ENCODE measurements at places on chromosomes 7 and 10.

- DNase-seq = no peak
Observed at GRCh38 chr7:95899919-95900513, 127.7 kb downstream of the DYNC1I1 start.

DNA sequence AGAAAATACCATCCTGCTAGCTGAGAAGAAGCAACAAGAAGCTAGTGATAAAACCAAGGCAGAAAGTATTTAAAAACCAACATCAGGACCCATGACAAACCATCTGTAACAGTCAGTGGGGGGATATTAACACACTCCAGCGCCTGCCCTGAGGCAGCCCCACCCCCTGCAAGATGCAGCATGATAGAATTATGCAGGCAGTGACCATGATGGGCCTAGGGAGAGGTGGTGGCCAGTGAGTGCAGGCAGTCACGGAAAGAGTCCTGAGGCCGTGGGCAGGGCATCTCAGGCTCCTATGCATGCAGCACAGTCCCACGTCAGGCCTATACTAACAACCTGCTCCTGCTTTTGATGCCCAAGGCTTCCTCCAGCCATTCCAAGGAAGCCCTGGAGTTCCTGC, 686.9 kb downstream of the GRID1 start:
- DNase-seq = no peak

GRCh38 chr10:74947781-74948401, 121.5 kb downstream of the KAT6B start:
- DNase-seq = no peak

- DNase-seq = no peak
Observed at GRCh38 chr10:69344591-69345252, 66.4 kb downstream of the HK1 start.

- DNase-seq = no peak
Observed at GRCh38 chr10:24310104-24310503, 101.2 kb downstream of the KIAA1217 start.

- no peak for DNase-seq
Observed at GRCh38 chr7:155371884-155372781, 74.5 kb downstream of the INSIG1 start.

DNA sequence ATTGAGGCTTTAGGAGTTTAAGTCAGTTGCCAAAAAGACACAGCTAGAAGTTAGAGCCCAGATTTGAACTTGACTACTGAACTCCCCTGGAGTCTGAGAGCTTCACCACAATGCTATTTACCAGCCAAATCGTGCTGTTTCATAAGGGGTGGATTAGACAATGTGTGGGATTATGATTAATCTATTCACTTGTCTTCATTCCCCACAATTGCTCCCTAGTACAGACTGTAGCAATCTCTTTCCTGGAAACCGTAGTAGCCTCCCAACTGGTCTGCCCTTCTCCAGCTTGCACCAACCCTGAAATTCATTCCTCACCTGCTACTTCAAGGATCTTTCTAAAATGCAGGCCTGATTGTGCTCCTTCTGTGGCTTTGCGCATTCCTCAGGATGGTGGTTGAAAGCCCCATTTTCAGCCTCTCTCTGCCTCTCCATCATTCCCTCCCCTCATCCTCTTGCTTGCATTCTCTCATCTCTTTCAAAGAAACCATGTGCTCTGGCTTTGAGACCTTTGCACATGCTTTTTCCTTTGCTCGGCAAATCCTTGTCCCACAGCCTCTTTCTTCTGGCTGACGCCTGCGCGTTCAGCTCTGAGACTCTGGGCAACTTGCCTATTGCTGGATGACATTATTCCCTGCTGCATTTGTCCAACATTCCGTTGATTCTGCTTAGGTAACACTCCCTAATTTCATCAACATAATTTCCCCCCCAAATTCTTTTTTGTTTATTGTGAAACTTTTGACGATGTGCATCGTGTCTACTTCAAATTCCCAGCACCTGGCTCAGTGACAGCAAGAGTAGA, 145.1 kb downstream of the ADRA2A start:
- DNase-seq = no peak

- no peak for DNase-seq
Observed at GRCh38 chr10:1157615-1157933, 101.4 kb downstream of the WDR37 start.

DNA sequence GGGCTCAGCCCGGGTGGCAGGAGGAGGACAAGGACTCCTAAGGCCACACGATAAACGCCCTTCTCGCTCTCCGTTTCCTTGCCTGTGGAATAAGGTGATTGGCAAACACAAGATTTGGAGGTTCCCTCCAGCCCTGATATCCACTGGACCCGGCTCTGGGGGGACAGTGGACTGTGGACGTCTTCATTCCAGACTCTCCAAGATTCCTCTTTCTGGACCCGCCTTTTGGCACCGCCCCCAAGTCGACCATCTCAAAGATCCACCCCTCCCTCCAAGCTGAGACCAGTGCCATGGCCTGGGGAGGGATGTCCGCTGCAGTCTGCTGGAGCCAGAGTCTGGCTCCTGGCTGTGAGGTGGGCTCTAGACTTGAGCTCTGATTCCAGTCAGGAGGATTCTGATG, 23.6 kb downstream of the ZNF783 start:
- no peak for DNase-seq

GRCh38 chr7:90720984-90721760, 125.1 kb downstream of the CDK14 start:
- DNase-seq = no peak

- no peak for DNase-seq
Observed at GRCh38 chr10:128185627-128186026, 59.4 kb upstream of the MKI67 start.

DNA sequence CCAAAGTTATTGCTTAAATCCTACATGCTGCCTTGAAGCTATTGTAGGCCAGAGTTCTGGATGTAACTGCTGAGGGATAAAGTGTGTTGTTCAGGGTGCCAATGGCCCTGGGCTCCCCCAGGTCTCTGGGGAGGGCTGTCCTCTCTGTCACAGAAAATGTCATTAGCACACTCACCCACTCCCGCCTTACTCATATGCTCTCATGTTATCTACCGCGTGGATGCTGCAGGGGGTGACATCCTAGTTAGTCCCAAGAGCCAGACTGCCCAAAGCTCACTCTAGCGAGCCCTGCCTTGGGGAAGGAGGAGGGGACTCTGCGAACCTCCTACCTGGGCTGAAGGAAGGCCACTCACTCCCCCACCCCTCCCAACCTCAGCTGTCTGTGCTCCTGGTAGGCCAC, 122.5 kb downstream of the FRMD4A start:
- DNase-seq = no peak
